ENCODE measurements at places on chromosomes 16 and 17.

DNA sequence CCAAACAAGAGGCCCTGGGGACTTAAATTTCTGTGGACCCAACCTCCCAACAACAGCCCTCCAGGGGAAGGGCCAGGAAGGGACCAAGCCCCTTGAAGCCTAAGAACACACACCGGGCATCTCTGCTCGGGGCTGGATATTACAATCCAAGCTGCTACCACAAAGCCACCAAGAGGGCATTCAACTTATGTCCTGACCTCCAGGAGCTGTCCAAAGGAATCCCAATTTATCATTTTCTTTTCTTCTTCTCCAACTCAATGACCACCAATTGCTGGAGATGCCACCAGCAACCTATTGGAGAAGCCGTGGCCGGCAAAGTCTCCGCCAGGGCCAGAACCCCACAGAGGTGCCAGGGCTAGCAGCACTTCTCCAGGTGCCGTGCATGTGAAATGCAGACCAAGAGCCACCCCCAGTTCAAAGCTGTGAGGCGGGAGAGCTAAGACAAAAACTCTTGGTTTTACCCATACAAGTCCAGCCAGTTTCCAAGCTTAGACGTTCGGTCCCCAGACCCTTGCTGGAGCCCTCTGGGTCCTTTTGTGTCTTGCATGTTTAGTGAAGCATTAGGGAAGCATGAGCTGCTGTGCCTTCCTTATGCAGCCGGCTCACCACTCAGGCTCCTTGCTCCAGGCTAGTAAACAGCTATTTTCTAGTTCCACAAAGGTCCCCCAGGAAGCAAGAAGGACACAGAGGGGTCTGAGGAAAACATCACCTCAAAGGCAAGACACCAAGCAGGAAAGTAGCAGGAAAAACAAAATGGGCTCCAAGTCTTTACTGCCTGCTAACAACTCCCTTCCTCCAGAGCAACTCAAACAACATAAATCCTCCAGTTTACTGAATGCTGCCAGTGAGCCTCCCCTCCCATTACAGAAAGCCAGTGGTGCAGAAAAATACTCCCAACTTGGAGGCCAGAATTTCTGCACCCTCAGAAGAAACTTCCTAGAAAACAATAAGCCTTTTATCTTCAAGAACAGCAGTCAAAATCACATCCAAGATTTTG, 3.2 kb downstream of the PITPNA start:
- DNase-seq: no peak

- no peak for DNase-seq
Observed at GRCh38 chr16:86297391-86297790, 212.9 kb upstream of the FOXF1 start.

- no peak for DNase-seq
Observed at GRCh38 chr16:66539623-66540469, 10.1 kb downstream of the TK2 start.

- DNase-seq: no peak
Observed at GRCh38 chr17:51397361-51398127, 137.2 kb downstream of the UTP18 start.

GRCh38 chr16:69402439-69402838, 16.6 kb upstream of the TERF2 start:
- no peak for DNase-seq
